SIG-M5 (cell line): ENCODE measurements at places on chromosomes 1 and 21.

- DNase-seq = no peak
These were observed 283.1 kb upstream of the POU3F1 start for GRCh38 chr1:38329644-38330043.

DNA sequence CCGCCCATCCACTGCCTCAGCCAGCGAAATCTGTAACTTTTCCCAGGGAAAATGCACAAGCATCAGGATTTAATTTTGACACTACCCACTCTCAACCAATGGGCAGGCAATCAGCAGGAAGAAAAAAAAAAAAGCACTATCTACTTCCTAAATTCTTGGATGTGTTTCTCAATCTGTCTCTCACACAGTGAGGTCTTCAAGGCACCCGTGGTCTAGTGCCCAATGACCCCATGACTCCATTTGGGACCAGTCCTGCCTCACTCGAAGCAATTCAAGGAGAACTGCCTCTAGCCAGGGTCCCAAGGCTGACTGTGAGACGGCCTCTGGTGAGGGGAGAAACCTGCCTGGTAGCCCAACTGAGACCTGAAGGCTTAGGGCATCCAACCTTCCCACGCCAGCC, 35.9 kb downstream of the CSF1 start:
- no peak for DNase-seq

- DNase-seq = no peak
These were observed 24.4 kb downstream of the C1orf141 start for GRCh38 chr1:67110352-67110751.

DNA sequence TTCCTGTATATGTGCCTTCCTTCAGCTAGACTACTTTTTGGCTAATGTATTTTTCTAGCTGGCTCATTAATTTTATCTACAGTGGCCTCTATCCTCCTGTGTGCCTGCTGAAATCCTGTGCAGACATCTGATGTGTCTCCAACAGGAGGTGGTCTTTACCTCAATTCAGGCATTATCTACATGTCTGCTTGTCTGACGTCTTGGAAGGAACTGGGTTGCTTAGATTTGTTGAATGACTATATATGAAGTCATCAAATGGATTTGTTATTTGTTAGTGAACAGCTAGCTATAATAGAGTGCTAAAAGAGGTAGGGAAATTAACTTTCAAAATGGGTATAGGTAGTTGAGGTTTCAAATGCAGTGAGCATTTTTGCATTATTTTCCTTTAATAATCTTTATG, 6.7 kb downstream of the RPL5 start:
- DNase-seq = no peak
